ENCODE measurements at places on chromosomes 16 and 17.

- no peak for DNase-seq
Measured at GRCh38 chr17:60695960-60696359, 18.3 kb downstream of the BCAS3 start.

DNA sequence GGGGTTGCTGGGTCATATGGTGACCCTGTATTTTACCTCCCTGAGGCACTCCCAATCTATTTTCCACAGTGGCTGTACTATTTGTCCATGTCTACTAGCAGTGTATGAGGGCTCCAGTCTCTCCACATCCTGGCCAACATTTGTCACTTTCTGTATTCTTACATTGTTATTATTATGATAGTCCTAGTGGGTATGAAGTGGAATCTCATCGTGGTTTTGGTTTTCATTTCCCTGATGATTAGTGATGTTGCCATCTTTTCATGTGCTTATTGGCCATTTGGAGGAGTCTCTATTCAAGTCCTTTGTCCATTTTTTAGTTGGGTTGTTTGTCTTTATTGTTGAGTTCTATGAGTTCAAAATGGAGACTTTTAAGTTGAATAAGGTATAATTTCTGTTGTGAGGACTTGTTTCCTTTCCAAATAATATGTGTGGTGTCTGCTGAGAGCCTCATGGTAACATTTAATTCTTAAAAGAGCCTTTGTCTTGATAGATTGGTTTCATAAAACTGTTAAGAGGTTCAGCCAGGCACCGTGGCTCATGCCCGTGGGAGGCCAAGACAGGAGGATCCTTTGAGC, 108.2 kb downstream of the RPTOR start:
- DNase-seq = no peak

- DNase-seq = no peak
Measured at GRCh38 chr17:20613248-20613647, 33.7 kb downstream of the CDRT15L2 start.

DNA sequence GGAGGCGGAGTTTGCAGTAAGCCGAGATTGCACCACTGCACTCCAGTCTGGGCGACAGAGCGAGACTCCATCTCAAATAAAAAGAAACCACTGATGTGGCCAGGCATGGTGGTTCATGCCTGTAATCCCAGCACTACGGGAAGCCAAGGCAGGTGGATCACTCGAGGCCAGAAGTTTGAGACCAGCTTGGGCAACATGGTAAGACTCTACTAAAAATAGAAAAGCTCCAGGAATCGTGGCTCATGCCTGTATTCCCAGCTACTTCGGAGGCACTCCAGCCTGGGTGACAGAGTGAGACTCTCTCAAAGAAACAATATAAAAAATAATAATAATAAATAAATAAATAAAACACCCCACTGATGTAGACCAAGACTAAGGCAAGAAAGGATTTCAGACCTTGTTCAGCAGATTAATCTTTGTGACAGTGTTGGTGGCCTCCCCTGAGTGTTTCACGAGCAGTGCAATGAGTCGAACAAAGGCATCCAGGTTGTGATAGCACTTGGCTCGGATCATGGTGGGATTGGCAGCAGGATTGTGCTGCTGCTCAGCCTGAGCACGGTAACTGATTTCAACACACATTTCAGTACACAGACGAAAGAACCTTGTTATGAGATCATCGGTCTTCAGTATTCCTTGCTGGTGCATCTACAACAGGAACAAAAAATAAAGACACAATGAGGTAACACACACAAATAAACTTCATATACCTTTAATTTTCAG, 18.6 kb downstream of the SETD6 start:
- DNase-seq = no peak

- no peak for DNase-seq
Measured at GRCh38 chr16:10080051-10080772, 102.0 kb downstream of the GRIN2A start.

GRCh38 chr17:58330997-58331814, 2.6 kb upstream of the TSPOAP1 start:
- no peak for DNase-seq

- no peak for DNase-seq
Measured at GRCh38 chr17:31494259-31495021, 103.0 kb downstream of the RAB11FIP4 start.

GRCh38 chr17:17493986-17494466, 2.2 kb downstream of the RASD1 start:
- DNase-seq = no peak

DNA sequence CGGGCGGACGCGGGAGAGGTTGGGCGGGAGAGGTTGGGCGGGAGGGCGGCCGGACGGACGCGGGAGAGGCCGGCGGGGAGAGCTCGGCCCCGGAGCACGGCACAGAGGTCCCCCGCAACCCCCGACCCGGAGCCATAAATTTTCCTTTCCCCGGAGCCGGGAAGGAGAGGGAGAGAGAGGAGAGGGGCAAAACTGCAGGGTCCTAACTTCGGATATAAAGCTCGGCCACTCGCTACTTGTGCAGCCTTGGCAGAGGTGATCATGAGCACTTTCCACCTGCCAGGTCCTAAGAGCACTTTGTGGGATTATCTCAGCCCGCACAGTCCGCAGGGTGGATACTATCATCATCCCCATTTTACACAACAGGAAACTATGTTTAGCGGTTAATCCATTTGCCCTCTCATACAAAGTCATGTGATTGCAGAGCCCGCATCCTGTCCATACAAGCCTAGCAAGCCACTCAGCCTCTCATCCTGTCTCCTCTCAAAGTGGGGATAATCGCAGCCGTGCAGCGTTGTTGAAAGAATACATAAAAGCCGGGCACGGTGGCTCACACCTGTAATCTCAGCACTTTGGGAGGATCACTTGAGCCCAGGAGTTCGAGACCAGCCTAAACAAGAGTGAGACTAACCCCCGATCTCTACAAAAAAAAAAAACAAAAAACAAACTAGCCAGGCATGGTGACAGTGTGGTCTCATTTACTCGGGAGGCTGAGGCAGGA, 780 bp upstream of the DCAKD start:
- DNase-seq = no peak

DNA sequence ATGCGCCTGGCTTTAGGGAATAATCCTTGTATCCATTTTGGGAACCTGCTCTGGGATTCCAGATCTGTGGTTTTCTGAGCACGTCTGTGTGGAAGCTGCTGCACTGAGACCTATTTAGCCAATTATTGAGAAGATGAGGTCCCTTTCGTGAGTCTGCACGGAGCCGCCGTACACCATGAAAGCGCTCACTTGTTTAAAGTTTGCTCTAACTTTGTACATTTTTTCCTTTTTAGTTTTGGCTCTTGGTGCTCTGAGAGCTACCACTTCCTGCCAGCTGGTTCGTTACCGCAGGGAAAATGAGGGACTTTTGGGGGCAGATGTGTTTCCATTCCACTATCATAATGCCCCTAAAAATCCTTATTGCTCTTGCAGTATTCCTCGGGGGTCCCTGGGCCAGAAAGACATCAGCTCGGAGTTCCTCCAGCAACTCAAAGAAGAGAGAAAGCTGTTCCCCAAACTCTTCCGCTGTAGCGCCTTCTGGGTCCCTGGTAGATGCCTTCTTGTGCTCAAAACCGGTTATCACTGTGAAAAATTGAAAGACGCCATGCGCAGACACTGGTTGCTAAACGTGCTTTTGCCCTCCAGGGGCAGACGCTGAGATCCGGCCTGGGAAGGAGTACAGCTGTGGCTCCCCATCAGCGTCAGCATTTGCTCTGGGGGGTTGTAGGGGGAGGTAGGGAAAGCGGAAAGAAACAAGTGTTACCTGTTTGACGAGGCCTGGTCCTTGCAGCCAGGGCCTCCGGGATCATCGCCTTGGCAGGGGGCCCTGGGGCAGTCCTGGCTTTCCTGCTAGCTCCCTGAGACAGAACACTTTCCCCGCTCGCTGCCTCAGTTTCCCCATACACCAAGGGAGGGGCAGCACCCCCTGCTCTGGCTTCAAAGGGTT, 238.1 kb downstream of the MRTFB start:
- DNase-seq = no peak

GRCh38 chr17:38509772-38510420, 81.6 kb downstream of the ARHGAP23 start:
- DNase-seq = no peak

DNA sequence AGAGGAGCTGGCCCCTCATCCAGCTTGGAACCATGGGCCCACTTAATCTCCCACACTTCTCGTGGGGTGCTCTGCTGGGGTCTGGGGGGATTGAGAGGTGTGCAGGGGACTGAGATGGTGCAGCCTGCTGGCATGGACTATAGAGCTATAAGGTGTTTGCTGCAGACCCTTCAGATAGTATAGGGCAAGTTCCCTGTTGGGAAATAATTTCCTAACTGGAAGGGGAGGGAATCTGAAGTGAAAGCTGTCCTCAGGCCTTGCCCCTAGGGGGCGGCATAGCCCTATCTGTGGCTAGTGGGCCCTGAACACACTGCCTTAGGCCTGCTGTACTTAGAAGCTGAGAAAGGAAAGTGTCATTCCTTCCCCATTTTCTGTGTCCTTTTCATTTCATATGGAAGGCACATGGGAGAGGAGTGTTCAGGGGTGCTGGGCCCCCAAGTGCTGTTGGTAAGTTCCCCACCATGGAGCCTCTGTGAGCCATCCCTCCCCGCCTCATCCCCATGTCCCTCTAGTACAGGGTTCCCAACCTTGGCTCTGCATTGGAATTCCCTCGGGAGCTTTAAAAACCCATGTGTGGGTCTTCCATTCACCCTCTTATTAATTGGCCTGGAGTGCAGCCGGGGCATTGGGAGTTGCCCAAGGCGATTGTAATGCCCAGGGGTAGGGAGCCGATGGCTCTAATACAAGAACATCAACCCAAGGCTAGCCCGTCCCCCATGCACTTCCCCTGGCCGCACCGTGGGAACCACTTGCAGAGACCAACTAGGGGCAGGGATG, 19.7 kb downstream of the GOSR2 start:
- no peak for DNase-seq

GRCh38 chr16:23597003-23597756, 1.1 kb upstream of the NDUFAB1 start:
- no peak for DNase-seq

DNA sequence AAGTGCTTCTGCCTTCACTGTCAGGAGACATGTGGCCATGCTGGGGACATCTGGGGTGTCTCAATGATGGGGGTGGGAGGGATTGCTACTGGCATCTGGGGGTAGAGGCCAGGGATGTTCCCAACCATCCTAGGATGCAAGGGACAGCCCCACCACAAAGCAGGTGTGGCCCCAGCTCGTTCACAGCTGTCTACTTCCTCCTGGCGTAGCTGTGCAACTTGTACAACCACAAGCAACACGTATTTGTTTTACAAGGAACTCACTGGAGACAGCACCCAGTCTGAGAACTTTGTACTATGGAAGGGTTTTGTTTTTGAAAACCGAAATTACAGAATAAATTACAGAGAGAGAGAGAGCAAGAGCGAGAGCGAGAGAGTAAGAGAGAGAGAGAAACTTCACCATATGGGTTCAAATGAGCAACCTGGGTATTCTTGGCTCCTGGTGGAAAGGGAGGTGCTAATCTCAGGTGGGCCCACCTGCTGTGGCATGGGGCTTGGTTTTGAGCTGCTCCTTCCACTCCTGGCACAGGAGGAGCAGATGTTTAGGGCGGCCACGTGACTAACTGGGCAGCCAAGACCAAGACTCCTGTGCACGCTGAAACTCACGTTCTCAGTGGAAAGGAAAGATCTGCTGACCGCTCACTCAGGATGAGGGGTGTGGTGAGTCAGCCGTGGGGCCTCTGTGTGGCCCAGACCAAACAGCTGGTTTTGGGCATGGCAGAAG, 17.5 kb upstream of the TNFRSF13B start:
- DNase-seq = no peak

DNA sequence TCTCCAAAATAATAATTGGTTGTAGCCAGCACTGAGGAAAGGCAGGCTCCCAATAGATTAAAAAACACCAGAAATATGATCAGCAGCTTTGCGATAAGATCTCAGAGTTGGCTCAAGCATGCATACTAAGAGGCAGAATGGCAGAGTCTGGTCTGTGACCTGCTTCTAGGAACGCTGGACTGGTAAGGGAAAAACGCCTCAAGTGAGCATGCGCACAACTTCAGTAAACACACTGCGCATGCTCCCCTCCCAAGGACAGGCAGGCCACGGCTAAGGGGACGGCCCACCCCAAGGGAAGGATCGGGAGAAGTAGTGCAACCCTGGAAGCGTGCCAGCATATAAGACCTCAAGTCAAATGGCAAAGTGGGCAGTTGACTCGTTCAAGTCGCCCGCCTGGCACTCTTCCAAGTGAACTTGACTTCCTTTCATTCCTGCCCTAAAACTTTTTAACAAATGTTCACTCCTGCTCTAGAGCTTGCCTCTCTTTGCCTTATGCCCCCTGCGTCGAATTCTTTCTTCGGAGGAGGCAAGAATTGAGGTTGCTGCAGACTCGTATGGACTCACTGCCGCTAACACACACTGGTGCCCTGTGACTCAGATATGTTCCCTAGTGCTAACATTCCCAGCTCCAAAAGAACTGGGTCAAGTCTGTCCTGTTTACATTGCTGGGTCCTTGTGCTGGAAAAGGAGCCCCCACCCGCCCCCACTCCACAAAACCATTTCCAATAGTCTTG, 22.4 kb upstream of the PRM1 start:
- DNase-seq = no peak

- no peak for DNase-seq
Measured at GRCh38 chr17:61179380-61179806, 220.2 kb upstream of the TBX2 start.

- no peak for DNase-seq
Measured at GRCh38 chr17:64773836-64774761, 112.0 kb upstream of the SMURF2 start.

DNA sequence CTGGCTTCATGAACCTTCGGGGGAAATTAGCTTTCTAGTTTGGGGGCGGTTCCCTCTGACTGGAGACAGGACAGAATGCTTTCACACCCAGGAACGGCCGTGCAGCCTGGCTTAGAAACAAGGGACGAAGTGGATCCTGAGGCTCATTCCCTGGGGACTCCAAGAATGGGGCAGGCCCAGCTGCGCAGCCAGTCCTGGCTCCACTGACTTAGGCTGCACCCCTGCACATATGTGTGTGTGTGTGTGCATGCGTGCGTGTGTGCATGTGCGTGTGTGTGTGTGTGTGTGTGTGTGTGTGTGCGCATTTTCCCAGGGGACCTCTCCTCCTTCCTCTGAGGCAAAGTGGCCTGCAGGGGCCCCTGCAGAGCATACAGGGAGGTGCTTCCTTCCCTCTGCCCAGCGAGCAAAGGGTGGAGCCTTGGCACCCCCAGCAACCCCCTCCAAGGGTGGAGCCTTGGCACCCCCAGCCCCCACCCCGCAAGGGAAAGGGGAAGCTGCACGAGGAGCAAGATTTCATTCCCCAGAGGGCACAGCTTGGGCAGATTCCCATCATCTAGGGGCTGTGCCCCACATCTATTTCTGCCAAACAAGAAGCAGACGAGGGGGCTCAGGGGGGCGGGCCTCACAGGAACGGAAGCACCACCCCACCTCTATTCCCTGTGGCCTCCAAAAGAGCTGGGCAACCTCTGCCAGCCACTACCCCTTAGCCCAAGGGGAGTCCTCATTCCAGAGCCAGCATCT, 97.6 kb upstream of the CBX4 start:
- DNase-seq = no peak

GRCh38 chr17:29256735-29257466, 10.2 kb downstream of the CRYBA1 start:
- no peak for DNase-seq

DNA sequence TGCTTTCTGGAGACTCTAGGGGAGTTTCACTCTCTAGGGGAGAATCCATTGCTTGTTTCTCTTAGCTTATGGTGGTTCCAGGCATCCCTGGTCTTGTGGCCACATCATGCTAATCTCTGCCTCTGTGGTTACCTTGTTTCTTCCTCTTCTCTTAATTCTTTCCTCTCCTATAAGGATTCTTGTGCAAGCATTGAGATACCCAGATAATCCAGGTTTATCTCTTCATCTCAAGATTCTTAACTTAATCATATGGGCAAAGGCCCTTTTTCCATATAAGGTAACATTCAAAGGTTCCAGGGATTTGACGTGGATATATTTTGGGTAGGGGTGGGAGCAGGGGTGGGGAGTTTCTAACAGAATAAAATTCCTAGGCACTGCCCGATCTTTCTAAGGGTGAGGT, 32.6 kb downstream of the FAM20A start:
- DNase-seq = no peak
